ENCODE measurements at places on chromosomes 11 and 22.
A peak's percentile ranks its signal among the peaks of the same experiment; 100 is the strongest.

DNA sequence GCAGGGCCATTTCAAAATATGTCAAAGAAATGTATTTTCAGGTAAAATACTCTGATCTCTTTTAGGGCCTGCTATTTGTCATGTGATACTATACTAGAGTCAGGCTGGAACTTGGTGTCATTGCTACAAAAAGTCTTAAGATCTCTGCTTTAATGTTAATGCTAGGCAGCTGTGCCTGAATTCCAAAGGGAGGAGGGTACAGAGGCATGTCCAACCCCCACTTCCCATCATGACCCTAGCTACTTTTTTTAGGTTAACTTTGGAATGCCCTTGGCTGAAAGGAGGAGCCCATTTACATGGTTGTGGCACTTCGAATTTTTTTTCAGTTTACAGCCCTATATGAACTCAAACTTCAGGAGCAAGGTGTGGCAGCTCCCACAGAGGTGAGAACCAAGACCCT, 58.1 kb downstream of the OSBP2 start:
- DNase-seq: no peak

GRCh38 chr22:41177622-41178424, 27.3 kb upstream of the L3MBTL2 start:
- DNase-seq: no peak

- no peak for DNase-seq
These were observed 37.7 kb downstream of the SHISAL1 start for GRCh38 chr22:44274918-44275630.

DNA sequence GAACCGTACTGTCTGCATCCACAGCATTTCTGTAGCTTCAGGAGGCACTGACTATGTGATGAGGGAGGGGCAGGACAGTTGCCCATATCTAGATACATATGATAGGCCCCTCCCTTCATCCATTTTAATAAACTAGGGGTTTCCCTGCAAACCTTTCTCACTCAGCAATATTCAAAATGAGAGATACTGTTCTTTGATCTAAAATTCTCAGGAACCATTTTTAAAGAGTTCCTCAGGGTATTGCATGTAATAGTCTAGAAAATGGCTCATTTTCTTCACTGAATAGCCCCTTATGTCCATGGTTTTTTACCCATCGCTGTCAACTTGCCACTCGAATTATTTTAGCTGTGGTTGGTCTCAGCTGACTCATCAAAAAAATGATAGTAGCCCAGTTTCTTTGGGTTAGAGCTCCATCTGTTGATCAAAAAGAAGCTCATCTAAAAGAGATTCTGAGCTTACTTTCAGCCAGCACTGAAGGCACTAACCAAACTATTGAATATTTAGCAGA, 37.0 kb upstream of the DNAJB7 start:
- DNase-seq: peak; percentile 42

- no peak for DNase-seq
These were observed 813 bp upstream of the BTBD10 start for GRCh38 chr11:13463779-13464290.

All from central memory CD4-positive, alpha-beta T cell (primary cell).